ENCODE measurements at places on chromosomes 1 and 21. TPM values are rescaled to one million over a fixed set of nuclear protein-coding genes. Genes with fewer than 3 reads are reported as not detected.

GRCh38 chr1:34663031-34663430 is 91.8 kb upstream of the GJB5 start:
- no peaks in the 10 kb centered on the region for H3K36me3 ChIP-seq
- no peaks in the 10 kb centered on the region for H3K4me1 ChIP-seq
- H3K27ac ChIP-seq, result no peak overlapping the region
- no peak overlapping the region for H3K4me3 ChIP-seq
- H3K27me3 ChIP-seq, result no peaks in the 10 kb centered on the region

DNA sequence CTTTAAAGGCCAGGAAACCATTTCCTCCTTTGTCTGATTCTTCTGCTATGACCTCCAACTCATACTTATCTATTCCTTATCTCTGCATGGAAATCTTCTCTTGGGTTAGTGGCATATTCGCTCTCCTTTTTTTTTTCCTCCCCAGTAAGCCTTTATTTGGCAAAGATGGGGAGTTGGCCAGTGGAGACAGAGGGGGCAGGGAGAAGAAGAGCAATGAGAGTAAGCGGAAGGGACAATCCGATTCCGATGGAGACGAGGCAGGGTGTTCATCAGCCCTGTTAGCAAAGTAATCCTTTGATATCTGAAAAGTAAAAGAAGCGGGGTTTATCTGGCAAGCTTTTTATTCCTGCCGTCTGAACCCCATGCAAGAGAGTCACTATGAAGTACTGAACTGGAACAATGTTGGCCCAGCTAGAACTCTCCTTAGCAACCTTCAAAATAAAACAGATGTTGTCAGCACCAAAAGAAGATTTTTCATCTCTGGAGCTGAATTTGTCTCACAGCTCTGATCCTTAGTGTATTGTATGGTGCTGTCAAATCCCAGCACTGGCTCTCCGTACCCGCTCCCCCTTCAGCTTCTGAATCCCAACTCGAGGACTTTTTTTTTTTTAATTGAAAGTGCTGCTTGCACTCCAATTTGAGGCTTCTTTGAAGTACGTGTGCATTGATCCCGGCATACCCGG is 40.9 kb downstream of the PTGFRN start:
- H3K4me1 ChIP-seq, result no peaks in the 10 kb centered on the region
- no peak overlapping the region for H3K4me3 ChIP-seq
- H3K36me3 ChIP-seq, result peaks cover 8% of the 10 kb centered on the region
- no peak overlapping the region for H3K27ac ChIP-seq
- DNase-seq, result no peak

Gene FAM72D
- not detected for total RNA-seq

DNA sequence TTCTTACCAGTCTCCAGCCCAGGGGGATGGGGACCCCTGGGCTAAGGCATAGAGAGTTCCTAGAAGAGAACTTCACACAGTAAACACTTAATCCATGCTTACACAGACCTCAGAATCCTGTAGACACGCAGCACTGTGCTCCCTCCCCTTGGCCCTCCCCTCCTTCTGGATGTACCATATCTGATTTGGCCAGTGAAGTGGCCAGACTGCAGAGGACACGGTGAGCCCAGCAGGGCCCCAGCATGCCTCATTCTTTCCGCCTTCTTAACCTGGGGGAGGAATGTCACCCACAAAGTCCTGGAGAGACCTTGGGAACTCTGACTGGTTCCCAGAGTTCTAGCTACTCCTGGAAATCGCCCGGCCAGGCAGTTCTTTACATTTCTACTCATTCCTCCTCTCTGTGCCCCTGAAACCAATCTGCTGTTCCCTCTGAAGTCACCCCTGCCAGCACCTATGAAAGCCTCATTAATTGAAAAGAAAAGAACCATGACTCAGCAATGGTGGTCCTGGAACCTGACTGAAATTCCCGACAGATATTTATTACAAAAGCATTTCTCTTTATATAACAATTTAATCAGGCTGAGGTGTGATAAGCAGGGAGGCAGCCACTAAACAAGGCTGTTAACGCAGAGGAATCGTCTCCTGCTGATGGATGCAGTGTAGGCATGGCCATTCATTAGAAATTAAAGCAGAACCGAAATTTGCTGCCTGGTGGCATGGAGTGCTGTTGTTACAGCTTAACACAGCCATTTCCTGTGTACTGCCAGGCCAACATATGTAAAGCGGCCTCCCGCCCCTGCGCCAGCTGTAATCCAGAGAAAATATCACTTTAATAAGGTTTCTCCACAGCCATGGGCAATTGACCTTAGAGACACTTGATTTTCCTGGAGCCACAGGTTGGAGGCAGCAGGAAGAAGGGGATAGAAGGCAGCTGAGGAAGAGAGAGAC is 74.6 kb upstream of the KCND3 start:
- no peaks in the 10 kb centered on the region for H3K27me3 ChIP-seq
- no peak for DNase-seq
- H3K36me3 ChIP-seq, result no peaks in the 10 kb centered on the region
- no peak overlapping the region for H3K27ac ChIP-seq

DNA sequence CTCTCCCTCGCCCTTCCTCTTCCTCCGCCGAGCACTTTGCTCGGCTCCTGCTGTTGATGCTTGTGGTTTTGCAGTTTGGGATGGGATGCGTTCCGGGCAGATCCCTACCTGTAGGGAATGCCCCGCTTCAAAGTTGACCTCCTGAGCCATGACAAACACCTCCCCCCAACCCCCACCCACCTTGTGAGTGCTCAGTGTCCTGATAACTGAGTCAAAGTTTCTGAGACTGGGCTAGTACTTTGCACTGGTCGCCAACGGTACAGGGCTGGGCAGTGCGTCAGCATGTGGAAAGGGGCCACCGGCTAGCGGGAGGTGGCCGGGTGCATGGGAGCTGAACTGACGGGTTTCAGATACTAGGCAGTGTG is 771 bp downstream of the RABGAP1L start:
- H3K36me3 ChIP-seq, result no peaks in the 10 kb centered on the region
- no peaks in the 10 kb centered on the region for H3K27me3 ChIP-seq
- H3K4me3 ChIP-seq, result peak overlapping the region; percentile 50

Gene THEM5
- not detected for total RNA-seq

Gene DCST1
- not detected for total RNA-seq

GRCh38 chr1:206770531-206771337 is at the start of gene IL19:
IL19 (plus strand) TSS chr1:206770773; CDS start chr1:206836663, 65,890 bp downstream.
- peaks cover 6% of the 10 kb centered on the region for H3K4me1 ChIP-seq
- no peaks in the 10 kb centered on the region for H3K27me3 ChIP-seq
- no peak within 1 kb of the TSS for H3K4me3 ChIP-seq
- DNase-seq, result no peak
- peak within 1 kb of the TSS; percentile 41 for H3K27ac ChIP-seq
- no peaks in the 10 kb centered on the region for H3K36me3 ChIP-seq

Data from body of pancreas (tissue), 4 donors.